ENCODE measurements at places on chromosomes 5 and 9. TPM values are rescaled to one million over a fixed set of nuclear protein-coding genes. Genes with fewer than 3 reads are reported as not detected.

DNA sequence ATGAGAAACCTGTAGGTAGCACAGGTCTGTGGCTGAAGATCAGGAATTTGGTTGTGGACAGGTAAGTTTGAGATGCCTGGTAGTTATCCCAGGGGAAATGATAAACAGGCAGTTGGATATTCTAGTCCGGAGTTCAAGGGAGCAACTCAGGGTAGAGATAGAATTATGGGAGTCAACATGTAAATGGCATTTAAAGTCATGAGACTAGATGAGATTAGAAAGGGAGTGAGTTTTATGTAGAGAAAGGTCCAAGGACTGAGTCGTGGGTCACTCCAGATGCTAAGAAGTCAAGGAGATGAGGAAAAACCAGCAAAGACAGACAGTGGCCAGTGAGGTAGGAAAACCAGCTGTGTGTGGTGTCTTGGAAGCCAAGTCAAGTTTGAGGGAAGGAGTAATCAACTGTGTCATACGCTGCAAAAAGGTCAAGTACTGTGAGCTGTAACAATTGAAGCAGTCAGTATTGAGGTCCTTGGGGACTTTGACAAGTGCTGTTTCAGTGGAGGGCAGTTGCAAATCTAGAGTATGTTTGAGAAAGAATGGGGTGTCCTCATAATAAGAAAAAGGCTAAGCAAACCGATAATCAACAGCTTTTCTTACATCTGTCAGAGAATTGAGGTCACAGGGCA is 18.2 kb downstream of the GNPDA1 start:
- DNase-seq, result no peak

DNA sequence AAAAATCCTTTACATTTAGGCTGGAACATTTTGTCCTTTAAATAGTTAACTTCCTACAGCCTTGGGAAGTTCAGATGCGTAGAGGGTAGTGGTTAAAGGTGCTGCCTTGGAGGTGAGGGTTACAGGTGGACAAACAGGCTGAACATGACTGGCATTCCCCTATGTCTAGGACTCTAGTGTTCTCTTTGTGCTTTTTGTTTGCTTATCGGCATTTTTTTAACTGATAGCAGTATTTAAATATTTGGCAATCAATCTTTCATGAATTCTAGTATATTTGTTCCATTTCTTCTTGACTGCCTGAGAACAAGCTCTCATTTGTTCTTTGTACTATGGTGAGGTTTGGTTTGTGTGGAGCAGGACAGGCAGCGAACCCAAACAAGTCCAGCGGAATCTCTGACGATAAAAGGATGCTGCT is 307.6 kb downstream of the CTNND2 start:
- no peak for DNase-seq

DNA sequence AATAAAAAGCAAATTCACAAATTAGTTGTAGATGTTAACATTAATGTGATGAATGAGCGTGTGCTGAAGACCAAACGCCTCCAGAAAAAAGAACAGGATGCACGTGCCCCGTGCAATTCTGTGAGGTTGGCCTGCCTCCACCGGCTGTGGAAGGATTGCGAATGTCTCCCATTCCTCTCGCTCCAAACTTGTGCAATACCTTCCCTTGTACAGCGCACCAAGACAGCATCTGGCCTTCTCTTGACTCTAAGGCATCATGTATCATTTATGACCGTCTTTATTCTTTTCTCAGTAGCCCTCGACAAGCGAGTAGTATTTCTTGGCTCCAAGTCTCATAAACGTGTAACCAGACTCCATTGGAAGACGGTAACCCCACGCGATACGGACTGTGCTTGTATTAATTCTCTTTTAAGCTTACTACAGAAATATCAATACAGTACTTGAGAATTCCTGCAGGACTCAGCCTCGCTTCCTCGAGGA is 1.5 kb upstream of the TESK1 start:
- no peak for DNase-seq

Gene TNFSF15
- total RNA-seq, result 0.53 TPM

All from activated T-cell treated with anti-CD3 and anti-CD28 coated beads, Interleukin-2, amount 50 U/mL, for 4 hours (primary cell).